ENCODE measurements at places on chromosomes 6 and 20. TPM values are rescaled to one million over a fixed set of nuclear protein-coding genes. Genes with fewer than 3 reads are reported as not detected.

DNA sequence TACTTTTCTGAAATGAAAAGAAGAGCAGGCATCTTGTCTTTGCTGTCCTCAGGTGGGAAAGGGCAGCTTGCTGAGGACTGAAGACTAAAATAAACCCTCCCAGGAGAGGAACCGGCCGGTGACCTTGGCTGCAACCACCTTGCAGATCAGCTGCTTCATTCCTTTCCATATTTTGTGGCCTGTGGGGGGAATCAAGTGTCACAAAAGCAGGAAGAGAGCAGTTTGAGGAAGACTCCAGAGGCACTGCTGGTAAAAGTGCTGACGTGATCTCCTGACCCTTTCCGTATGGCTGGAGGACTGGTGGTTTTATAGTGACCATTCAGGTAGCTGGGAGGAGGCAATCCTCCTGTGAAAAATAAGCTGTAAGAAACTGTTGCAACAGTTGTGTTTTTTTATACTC is 157.0 kb downstream of the PLCB4 start:
- DNase-seq: no peak
- H3K4me3 ChIP-seq: no peak overlapping the region
- no peaks in the 10 kb centered on the region for H3K4me1 ChIP-seq
- no peak overlapping the region for H3K27ac ChIP-seq

DNA sequence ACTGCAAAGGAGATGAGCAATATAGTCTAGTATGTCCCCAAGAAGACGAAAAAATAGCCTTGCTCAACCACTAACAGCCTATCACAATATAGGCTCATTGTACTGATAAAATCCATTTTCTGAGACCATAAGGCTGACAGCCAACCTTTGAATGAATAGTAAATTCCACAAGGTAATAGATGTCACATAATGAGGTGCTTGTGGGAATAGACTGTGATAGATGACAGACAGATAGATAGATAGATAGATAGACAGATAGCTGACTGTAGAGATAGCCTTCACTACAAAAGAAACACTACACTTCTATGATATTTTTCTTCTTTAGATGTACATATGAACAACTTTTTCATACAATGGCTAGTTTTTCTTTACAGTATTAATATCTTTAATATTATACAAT is 760.3 kb upstream of the NRSN1 start:
- H3K36me3 ChIP-seq: no peaks in the 10 kb centered on the region
- H3K27me3 ChIP-seq: no peaks in the 10 kb centered on the region
- DNase-seq: no peak
- no peak overlapping the region for H3K4me3 ChIP-seq

GRCh38 chr20:59042151-59042795 is at the start of gene PRELID3B:
TSS of gene PRELID3B (minus strand) at chr20:59042786. CDS start at chr20:59042730, 56 bp downstream.
- H3K4me1 ChIP-seq: peaks cover 4% of the 10 kb centered on the region
- no peaks in the 10 kb centered on the region for H3K36me3 ChIP-seq
- H3K27ac ChIP-seq: peak within 1 kb of the TSS; percentile 71

- no peaks in the 10 kb centered on the region for H3K36me3 ChIP-seq
- no peak overlapping the region for H3K4me3 ChIP-seq
- no peaks in the 10 kb centered on the region for H3K27me3 ChIP-seq
- no peak overlapping the region for H3K27ac ChIP-seq
- DNase-seq: no peak
- H3K4me1 ChIP-seq: no peaks in the 10 kb centered on the region
Measured at GRCh38 chr6:25042536-25042935, 106.8 kb upstream of the RIPOR2 start.

The RBM24 gene
- 13.8 TPM for total RNA-seq

Data from prostate gland (tissue), 2 donors.